ENCODE measurements at places on chromosomes 2 and 18. TPM values are rescaled to one million over a fixed set of nuclear protein-coding genes. Genes with fewer than 3 reads are reported as not detected.

GRCh38 chr2:233792720-233793119 lies 14.6 kb downstream of the MROH2A start:
- no peak for DNase-seq

DNA sequence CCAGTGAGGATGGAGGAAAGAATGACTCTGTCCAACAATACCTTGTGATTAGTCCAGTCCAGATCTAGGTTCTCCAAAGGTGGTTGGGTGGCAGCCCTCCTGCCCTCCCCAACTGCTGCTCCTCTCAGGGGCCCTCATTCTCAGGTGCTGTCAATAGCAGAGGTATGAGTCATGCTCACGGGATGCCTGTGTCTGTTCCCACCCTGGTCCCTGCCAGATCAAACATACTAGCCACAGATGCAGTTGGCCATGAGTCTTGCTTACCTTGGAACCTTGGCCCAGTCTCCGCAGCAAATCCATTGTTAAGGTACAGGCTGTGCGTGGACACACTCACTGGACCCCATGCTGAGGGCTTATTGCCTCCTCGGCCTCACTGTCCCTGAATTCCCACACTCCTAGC lies 24.9 kb upstream of the RPIA start:
- DNase-seq = no peak

DNA sequence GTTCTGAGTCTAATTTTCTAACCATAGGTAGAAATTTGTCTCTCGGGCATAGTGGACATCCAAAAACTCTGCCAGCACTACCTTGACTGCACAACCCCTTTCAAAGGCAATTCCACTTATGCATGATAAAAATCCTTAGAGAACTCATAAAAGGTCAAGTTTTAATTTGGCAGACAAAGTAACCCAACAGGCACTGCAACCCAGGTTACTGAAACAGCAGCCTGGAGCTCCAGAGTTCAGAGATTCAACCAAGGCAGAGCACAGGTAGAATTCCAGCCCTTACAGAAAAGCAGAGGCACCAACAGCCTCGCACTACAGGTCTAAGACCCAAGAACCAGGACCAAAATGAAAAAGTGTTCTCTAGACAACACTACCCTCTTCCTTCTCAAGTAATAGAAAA lies 1.8 kb downstream of the DTNB start:
- no peak for DNase-seq

The DPP4 gene
- 4.3 TPM for total RNA-seq

DNA sequence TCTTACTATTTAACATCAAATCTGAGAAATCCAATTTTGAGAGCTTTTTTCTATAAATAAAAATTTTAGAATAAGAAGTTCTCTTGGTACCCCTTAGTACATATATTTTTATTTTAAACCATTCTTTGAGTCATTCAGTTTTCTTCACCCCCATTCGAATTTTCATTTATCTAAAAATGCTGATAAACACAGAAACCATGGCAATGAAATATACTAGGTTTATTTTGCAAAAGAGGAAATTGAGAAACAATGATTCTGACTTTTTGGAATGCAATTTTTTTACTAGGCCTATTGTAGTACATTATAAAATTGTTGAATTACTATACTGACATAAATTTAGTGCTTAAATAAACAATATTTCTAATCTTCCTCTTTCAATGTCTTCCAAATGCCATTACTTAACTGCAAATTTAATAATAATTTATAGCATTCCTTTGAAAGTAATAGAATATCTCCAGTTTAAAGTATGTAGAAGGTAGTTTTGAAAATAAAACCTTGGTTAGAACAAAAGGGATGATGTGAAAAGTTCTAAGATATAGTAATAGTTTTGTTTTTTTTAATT lies 46.3 kb downstream of the TANK start:
- no peak for DNase-seq

The SPC25 gene
- 13.9 TPM for total RNA-seq

GRCh38 chr2:239944694-239945551 lies 80.2 kb downstream of the NDUFA10 start:
- DNase-seq = peak; percentile 52

DNA sequence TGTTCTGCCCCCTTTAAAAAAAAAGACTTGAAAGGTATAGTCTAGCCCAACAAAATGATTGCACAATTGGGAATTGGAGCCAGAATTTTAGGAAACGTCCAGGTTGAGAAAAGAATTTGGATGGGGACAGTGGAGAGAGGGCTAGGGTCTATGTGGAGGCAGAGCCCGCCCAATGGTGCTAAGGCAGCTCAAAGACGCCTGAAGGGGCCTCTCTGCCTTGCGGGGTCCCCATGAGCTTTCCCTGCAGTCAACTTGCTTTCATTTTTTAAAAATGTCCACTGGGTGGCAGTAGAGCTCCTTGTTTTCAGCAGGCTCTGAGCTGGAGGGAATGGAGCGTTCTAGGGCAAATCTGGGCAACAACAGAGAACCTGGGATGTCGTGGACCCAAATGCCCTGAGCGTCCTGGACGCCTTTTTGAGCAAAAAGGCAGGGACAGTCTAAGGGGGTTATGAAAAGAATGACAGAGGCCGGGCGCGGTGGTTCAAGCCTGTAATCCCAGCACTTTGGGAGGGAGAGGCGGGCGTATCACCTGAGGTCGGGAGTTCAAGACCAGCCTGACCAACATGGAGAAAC lies 40.2 kb upstream of the ITM2C start:
- peak; percentile 88 for DNase-seq

- peak; percentile 31 for DNase-seq
Measured at GRCh38 chr2:27093430-27094352, 7.1 kb downstream of the KHK start.

DNA sequence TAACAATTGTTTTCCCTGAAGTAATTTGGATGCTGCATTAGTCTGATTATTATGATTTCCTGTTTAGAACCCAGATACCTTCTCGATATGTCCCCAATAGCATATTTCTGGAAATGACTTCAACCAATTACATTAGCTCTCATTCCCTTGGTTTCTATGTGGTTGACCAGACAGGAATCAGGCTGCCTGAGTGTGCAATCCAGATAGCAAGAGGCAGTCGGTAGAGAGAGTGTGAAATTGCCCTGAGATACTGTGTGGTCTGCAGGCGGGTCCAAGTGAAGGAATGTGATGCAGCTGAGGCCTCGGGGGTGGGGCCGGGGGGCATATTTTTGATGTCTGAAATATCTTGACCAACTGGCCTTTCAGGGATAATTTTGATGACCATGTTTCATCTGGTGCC lies 143.9 kb upstream of the ITGA6 start:
- DNase-seq = no peak

GRCh38 chr2:161283926-161284325 lies 24.3 kb upstream of the PSMD14 start:
- no peak for DNase-seq

GRCh38 chr2:95275151-95275515 lies 884 bp downstream of the PROM2 start:
- DNase-seq = no peak

The CTDP1 gene
- 39.1 TPM for total RNA-seq

The CHRND gene
- not detected for total RNA-seq

GRCh38 chr2:145018502-145018901 lies 498.6 kb upstream of the ZEB2 start:
- no peak for DNase-seq

GRCh38 chr2:67515538-67515937 lies 118.4 kb downstream of the ETAA1 start:
- no peak for DNase-seq

The AOX1 gene
- total RNA-seq = 7.6 TPM

The DES gene
- total RNA-seq = 18.8 TPM

The ACVR1C gene
- 1.0 TPM for total RNA-seq

DNA sequence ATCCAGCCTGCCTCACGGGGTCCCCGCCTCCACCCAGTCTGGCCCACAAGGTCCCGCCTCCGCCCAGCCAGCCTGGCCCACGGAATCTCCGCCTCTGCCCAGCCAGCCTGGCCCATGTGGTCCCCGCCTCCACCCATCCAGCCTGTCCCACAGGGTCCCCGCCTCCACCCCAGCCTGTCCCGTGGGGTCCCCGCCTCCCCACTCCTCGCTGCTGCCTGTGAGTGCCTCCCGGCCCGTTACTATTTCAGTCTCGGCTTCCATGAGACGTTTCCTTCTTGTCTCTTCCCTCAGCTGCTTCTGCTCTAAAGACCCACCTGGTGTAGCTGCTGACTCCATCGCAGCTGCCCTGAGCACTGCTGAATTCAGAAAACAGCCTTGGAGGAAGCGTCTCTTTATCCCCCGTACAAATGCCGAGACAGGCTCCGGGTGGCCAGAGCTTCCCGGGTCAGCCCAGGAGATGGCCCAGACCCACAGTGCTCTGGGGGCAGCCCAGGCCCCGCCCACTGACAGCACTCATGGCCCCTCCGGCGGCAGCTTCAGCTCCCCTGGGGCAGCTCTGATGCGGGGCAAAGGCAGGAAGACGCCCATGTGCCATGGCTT lies 69.8 kb downstream of the NFATC1 start:
- DNase-seq = peak; percentile 94

DNA sequence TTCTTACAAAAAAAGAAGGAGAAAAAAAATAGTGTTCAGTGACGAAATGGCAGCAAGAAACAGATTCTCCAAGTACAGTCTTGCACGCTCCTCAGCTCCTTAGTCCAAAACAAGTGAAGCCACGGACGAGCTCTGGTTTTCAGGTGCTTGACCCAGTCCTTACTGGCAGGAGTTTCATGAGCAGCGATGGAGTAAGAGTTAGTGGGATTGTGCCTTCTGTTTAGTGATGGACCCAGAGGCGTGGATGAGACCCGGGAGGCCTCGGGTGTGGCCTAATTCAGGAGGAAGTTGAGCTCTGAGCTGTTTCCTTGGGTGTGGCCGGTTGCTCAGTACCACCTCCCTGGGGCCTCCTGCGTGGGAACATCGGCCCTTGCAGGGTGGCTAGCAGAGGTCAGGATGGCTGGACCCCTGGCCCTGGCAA lies 52.0 kb downstream of the KIF5C start:
- peak; percentile 23 for DNase-seq

GRCh38 chr2:24456599-24457556 lies 34.2 kb upstream of the NCOA1 start:
- no peak for DNase-seq

The MAP2 gene
- total RNA-seq = 1.6 TPM

DNA sequence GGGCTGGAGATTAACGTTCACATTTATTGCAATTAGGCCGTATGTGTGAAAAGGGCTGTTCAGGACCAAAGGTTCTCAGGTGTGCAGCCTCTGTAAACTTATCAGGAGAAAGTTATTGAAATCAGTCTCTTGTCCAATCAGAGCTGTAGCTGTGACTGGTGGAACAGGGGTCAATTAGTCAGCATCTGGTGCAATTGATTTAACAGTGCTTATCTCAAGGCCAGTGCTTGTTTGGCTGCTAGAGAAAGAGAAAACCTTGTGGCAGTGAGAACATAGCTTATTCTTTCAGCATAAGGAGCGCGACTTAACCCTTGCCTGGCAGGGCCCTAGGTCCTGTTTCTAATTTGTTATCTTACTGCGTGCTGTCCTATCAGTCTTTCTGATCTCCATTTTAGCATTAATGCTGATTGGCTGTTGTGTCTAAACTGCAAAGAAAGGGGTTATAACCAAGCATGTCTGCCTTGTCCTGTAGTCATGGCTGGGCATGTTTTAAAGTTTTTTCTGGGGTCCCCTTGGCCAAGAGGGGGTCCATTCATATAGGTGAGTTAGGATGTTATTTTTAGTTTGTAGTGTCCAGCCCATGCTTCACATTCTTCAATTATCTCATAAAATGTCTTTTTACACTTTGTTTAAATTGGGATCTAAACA lies 66.4 kb downstream of the CYB5A start:
- DNase-seq = no peak

DNA sequence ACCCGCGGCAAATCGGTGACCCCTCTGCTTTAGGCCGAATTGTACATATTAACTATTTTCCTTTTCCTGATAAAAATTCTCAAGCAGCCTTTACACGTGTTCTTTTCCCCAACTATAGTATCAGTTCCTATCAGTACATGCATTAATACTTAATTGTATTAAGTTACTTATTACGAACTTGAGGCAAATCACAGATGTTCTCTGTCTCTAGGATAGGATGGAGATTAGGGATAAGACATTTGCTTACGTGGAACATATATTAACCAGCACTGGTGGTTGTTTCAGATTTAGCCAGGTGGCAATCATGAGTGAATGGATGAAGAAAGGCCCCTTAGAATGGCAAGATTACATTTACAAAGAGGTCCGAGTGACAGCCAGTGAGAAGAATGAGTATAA lies 675 bp downstream of the GEMIN6 start:
- no peak for DNase-seq

The KIF3C gene
- 27.5 TPM for total RNA-seq

The TPRKB gene
- 43.2 TPM for total RNA-seq

GRCh38 chr2:44130441-44130840 lies 38.2 kb upstream of the PPM1B start:
- DNase-seq = no peak

GRCh38 chr2:242044313-242044590 lies 174.7 kb downstream of the RTP5 start:
- no peak for DNase-seq

GRCh38 chr2:28348921-28349320 lies 43.7 kb upstream of the FOSL2 start:
- DNase-seq = no peak

- DNase-seq = no peak
Measured at GRCh38 chr2:239920693-239921365, 104.3 kb downstream of the NDUFA10 start.

DNA sequence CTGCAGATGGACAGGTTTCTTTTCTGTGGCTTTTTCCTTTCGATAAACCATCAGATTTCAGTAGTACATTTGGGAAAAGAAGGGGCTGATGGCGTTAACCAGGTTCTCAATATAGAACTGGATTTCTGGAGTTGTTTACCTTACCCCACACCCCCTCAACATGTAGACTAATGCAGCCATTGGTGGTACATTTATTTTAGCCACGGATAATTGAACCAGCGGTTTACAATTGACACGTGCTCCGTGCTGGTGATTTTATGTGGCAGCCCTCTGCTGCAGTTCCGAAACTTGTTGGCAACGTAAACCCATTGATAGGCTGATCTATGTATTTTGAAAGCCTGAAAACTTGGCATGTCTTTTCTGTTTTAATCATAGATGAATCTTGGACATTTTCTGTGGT lies 5.4 kb downstream of the SOX11 start:
- DNase-seq = no peak

DNA sequence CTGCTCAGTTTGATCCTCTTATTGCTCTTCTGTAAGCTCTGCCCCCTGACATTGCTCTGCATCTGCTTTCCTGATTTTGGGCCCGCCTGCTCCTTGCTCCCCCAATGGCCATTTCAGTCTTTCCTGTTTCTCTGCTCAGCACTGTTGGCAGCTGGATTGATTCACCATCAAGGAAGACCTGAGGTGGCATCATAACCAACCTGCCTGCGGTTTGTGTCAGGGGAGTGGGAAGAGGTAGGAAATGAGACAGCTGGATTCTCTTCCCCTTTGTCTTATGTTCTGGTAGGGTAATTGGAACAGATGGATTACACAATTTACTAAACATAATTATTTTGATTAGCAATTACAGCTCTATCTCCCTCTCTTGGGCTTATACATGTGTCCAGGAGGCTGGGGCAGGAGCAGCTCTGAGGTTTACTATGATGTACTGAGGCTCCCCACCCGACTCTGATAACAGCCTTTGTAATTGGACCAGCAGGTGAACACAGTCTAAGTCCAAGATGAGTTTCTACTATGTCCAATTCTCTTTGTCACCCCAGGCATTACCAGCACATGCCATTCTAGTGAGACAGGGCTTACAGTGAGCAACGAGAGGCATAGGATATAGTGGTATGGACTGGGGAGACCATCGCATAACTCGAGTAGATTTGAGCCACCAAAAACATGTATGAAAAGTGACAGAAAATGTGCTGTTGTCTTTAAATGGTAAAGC lies 151.8 kb upstream of the MMADHC start:
- DNase-seq = no peak

The PROM2 gene
- 1.1 TPM for total RNA-seq

- DNase-seq = peak; percentile 97
Measured at GRCh38 chr2:238097988-238098871, 1.9 kb upstream of the ESPNL start.

- no peak for DNase-seq
Measured at GRCh38 chr18:50117863-50118262, 77.1 kb downstream of the MYO5B start.

The BABAM2 gene
- 25.3 TPM for total RNA-seq

The CTAGE1 gene
- not detected for total RNA-seq

Measured in H7 (cell line).